Stimulated activated CD8-positive, alpha-beta memory T cell treated with anti-CD3 and anti-CD28 coated beads, Interleukin-7, amount 100 ng/mL, for 1 hour (primary cell): ENCODE measurements at places on chromosomes 5 and 9.

DNA sequence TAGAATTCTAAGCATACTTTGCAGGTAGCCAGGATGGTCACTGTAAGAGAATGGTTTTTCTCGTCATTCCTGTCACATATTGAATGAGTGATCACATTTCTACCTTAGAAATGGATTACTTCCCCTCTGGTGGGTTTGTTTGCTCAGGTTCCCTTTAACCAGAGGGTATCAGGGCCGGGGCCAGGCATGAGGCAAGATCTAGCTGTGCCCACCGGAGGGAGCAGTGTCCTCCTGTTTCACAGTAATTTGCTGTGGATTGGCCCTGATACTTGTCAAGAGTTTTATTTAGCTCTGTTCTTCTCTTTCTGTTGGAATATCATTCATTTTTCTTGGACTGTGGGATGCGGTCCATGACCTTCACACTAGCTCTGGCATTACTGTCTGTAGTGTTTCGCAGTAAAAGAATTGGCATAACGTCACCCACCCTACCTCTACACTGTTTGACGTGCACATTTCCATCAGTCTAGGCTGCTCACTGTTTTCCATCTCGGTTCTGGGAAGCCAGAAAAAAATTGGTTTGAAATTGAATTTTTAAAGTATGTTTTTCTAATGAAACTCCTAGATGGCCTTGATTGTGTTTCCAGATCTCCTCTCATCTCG is 42.4 kb upstream of the ZBED3 start:
- no peak for DNase-seq

DNA sequence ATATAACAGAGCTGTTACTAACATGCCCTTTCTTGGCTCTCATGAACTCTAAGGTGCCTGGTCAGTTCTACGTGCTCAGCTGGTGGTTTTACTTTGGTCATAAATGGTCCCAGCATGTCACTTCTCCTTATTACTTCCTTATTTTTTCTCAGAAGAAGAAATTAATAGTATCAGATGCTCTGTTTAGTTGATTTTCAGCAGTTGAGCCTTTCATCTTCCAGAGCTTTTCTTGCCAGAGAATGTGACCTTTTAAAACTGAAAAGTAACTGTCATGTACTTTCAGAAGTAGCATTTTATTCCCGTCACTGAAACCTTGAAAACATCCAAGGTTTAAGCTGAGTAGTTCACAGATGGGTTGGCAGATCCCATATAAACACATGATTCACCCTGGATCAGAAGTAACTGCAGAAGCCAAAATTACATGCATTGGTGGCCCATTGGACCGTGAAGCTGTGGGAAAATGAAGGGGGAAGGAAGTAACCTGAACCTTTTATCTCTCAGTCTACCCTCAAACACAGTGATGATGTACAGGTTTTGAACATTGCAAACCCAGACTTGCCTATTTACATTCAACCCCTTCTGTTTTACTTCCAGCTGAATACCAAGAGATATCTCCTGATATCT is 50.5 kb downstream of the HACD4 start:
- no peak for DNase-seq

GRCh38 chr5:58327289-58327688 is 132.6 kb downstream of the PLK2 start:
- DNase-seq = no peak

DNA sequence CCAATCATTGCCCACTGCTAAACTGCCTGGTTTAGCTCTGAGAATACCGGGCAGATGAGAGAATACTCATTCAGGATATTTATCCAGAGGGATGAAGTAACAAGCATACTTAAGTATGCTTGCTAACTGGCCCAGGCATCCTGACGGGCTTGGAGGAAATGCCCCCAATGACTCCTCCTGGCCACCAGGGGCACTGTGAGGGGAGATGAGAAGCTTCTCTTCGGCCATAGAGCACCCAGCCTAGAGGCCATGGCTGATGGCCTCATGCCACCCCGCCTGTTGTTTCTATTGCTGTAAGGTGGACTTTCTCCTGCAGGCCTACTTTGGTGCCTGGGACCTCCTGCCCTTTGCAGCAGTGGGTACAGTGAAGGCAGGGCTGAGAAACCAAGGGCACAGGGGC is 134.5 kb upstream of the FSTL4 start:
- no peak for DNase-seq

DNA sequence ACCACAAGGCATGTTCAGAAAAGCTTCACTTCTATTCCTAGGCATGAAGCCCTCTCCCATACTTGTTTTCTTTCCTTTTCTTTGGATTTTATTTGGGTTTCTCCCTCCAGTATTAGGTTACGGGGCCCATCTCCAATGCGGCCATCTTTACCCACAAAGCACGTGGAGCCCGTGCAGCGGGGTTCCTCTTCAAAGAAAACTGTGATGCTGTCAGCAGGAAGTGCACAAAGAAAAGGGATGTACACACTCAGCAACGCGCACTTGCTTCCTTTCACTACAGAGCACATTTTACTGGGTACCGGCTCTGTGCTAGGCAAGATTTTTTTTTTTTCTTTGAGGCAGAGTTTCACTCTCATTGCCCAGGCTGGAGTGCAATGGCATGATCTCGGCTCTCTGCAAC is 106.6 kb downstream of the COL23A1 start:
- peak; percentile 6 for DNase-seq

- DNase-seq = no peak
Observed at GRCh38 chr5:161340012-161340411, 206.5 kb downstream of the GABRB2 start.

GRCh38 chr5:118208031-118208453 is 780.3 kb downstream of the DTWD2 start:
- no peak for DNase-seq

DNA sequence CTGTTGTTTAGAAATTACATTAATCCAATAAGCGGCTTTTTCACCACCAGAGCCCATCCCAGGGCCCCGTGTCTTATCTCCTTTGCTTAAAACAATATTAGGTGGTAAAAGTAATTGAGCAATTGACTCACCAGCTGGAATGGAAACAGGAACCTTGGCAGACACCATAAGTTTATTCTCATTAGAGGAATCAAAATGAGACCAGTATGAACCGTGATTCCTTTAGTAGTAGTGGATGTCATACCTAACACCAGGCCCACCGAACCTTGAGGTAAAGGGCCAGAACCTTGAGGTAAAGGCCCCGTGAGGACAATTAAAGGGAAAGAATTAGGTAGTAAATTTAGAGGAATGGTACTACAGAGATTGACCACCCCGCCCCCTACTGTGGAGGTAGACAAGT is 16.5 kb downstream of the HSDL2 start:
- no peak for DNase-seq

DNA sequence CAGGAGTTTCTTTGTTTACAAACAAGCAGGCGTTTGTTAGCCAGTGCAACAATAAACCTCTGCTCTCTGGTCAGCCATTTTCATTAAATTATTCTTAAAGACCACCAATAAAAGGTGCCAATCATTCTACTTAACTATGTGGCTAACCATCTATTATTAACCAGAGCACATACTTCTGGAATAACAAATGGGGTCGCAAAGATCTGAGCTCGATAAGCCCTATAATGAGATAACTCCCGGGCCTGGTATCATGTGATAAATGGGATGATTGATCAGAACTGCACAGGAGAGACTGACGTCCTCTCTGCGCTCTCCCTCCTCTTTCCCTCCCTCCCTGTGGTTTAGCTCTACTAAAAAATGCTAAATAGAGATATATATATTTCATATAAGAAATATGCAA is 488.2 kb downstream of the NTRK2 start:
- DNase-seq = no peak

- DNase-seq = no peak
Observed at GRCh38 chr5:127739807-127740384, 36.7 kb downstream of the CCDC192 start.

GRCh38 chr9:94967482-94967881 is 241.0 kb downstream of the AOPEP start:
- no peak for DNase-seq

GRCh38 chr9:129558551-129559505 is 62.1 kb downstream of the C9orf50 start:
- no peak for DNase-seq

GRCh38 chr9:136661641-136662325 is 933 bp upstream of the EGFL7 start:
- no peak for DNase-seq

DNA sequence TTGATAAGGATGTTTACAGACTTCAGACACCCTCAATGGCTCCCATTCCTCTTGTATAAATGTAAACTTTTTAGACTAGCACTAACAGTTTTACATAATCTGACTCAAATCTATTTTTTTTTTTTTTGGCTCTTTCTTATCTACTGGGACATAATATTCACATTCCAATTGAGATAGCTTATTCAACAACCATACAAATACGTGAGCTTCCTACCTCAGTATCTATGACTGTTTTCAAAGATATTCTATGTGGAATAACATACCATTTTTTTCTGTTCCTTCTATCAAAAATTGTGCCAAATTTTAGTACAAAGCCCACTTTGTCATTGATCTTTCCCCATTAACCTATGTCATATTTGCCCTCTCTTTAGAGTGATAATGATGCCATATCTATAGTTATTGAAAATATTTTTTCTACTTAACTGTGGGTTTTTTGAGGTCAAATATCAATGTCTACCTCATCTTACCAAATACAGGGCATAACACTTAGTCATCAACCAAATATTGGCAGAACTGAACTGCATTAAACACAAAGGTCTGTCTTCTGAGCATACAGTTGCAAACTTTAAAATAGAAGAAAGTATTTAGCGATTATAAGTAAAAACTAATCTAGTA is 482.6 kb downstream of the PTPRD start:
- no peak for DNase-seq

DNA sequence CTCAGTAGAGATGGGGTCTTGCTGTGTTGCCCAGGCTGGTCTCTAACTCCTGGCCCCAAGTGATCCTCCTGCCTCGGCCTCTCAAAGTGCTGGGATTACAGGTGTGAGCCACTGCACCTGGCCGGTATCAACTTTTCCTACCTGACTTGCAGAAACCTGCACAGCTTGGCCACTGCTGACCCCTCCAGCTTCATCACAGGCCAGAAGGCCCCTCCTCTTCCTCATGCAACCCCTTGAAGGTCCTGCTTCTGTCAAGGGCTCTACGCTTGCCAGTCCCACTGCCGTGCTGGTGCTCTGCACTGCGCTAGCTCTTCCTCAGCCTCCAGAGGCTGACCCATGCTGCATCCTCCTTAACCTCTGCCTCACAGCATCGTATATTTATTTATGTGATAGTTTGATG is 32.5 kb upstream of the RNU6ATAC start:
- no peak for DNase-seq

- DNase-seq = no peak
Observed at GRCh38 chr5:11268891-11269290, 507.9 kb upstream of the DAP start.

- no peak for DNase-seq
Observed at GRCh38 chr5:80686757-80687156, 32.0 kb upstream of the DHFR start.

- DNase-seq = no peak
Observed at GRCh38 chr9:104836767-104837166, 72.8 kb downstream of the NIPSNAP3B start.

GRCh38 chr9:113548221-113549041 is 84.9 kb downstream of the RGS3 start:
- DNase-seq = no peak

DNA sequence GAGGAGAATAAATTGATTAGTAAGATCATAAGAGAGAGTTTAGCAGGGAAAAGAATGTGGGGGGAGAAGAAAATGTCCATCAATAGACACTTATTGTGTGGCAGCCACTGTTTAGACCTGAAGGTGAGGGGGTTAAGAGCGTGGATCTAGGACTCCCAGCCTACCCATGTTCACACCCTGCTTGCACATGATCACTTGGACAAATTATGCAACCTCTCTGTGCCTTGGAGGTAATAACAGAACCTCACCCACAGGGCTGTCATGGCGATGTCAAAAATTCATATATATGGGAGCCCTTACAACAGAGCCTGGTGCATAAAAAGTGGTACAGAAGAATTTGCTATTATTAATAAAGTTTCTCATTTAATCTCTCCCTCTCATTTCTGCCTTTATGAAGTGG is 86.0 kb upstream of the EQTN start:
- DNase-seq = no peak

DNA sequence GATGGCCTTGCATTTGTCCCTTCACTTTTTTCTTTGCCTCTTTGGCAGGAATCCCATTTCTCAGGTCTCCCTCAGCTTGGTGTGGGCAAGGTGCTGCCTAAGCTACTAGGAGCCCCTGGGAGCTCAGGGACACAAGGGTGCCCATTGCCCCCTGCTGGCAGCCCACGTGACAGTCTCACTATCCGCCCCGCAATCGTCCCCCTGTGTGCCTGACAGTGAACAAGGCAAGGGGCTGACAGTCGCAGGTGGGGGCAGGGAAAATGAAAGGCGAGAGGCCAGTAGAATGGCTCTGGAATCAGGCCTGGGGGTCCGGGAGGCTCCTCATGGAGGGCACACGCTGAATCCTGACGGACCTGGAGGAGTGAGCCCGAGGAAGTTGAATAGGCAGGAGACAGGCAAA is 2.0 kb upstream of the PCDH12 start:
- no peak for DNase-seq

DNA sequence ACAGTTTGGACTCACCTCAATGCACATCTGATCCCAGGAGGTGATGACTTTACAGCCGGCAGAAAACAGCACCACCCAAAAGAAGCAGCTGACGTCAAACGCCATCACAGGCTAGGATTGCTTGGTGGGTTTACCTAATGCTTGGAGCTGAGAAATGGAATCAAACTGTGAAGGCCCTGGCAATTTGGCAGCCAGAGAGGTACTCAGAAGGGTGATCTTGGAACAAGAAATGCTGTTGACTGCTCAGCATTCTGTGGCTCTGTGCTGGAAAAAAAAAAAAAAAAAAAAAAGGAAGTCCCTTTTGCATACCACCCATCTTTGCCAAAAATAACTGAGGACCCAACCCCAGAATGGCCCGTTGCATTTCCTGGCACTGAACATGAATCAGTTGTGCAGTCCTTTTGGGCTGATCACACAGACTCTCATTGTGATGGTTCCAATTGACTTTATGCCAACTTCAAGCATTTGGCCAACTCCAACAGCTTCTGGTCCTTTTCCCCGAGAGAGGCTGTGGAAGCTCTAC is at the start of gene CD180:
TSS of gene CD180 (minus strand) at position 263 of the 523 bp plus-strand sequence. CDS start at position 105, 158 bp downstream.
- DNase-seq = no peak

DNA sequence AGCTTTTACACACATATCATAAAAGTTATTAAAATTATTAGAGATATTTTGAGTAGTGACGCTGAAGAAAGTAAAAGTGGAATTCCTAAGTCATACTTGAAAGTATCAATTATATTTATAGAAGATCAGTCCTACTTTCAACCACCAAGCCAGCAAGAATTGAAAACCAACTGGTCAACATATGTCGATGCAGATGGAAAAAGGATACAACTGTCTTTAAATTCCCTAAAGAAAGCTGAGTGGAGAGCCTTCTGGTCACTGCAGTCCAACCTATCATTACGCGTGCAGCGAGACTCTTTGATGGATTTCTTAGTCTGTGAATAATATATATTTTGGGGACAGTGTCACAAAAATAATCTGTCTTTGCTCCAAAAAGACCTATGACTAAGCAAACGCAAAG is 15.3 kb downstream of the MEF2C start:
- DNase-seq = no peak

- DNase-seq = no peak
Observed at GRCh38 chr5:157550663-157551062, 24.9 kb downstream of the ADAM19 start.
